Stimulated activated CD8-positive, alpha-beta memory T cell treated with anti-CD3 and anti-CD28 coated beads, Interleukin-7, amount 100 ng/mL, for 1 hour (primary cell): ENCODE measurements at places on chromosomes 13 and 19.

GRCh38 chr19:16836115-16837034 lies 7.2 kb downstream of the SIN3B start:
- no peak for DNase-seq

DNA sequence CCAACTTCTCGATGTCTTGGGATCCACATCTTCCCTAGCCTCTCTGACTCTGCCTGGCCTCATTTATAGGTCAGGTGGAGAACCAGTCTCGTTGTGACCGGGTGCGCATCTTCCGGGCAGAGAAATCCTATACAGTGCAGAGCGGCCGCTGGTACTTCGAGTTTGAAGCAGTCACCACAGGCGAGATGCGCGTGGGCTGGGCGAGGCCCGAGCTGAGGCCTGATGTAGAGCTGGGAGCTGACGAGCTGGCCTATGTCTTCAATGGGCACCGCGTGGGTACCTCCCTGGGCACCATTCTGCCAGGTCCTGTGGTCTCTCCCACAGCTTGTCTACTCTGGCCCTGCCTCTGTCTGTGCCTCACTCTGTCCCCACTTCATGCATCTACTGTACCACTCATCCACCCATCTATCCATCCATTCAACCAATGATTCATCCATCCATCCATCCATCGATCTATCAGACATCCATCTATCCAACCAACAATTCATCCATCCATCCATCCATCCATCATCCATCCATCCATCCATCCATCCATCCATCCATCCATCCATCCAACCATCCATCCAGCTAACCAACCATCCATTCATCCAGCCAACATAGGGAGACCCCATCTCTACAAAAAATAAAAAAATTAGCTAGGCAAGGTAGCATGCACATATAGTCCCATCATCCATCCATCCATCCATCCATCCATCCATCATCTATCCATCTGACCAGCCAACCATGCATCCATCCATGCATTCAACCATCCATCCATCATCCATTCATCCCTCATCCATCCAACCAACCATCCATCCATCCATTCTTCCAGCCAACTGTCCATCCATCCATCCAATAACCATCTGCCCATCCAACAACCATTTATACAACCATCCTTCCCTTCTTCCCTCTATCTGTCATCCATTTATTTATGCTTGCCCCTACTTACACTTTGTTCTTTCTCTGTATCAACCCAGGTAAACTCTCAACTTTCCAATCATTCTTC lies 34.3 kb downstream of the RYR1 start:
- no peak for DNase-seq

DNA sequence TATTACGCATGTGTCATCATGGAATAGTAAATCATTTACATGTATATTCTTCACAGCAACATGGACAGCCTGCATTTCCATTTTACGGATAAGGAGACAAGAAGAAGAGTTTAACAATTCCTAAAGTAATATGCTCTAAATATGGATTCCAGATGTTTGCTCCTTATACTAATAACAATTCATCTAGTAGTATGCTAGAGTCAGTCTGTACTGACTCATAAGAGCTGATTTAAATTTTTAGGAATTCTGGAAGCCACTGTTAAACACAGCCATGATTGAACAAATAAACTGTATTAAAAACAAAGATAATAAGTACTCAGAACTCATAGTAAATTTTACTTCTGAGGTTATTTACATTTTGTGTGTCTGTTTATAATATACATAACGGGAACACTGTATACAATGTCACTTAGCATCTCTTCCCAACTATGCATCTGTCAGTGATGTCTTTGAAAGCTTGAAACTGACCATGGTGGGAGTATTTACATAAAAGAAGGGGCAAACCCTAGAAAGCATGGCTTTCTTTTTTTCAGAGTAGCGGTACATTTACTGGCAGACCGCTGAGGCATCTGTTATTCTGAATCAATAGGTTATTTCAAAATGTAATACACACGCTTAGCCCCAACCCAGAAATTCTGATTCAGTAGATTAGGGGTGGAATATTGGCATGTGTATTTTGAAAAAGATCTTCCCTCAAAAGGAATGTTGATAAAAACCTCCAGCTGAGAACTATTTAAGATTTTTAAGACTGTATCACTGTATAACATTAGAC lies 12.9 kb downstream of the ZC3H13 start:
- no peak for DNase-seq

DNA sequence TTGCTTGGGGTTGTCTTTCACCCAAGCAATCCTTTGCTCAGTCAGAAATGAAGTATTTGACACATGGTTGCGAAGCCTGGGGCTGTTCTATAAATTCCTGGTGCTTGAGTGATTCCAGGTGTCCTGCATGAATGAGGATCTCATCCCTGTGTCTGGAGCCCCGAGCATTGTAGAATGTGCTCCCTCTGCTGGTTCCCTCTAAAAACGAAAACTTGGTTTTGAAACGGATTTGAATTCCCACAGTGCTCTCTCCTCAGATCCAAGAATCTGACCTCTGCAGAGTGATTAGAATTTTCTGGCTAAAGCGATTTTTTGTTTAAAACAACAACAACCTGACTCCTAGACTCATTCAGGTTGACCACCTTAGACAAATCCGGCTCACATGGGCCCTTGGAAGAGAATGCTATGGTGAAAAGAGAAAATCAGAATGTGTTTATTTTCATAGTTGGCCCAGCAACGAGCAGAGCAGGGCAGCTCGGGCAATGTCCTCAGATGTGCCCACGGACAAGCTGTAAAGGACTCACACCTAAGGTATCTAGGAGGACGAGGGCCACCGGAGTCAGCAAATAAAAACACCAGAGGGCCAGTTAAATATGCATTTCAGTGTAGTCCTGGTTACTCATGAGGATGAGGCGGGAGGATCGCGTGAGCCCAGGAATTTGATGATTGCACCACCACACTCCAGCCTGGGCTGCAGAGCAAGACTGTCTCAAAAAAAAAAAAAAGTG lies 8.7 kb upstream of the ATP12A start:
- no peak for DNase-seq

DNA sequence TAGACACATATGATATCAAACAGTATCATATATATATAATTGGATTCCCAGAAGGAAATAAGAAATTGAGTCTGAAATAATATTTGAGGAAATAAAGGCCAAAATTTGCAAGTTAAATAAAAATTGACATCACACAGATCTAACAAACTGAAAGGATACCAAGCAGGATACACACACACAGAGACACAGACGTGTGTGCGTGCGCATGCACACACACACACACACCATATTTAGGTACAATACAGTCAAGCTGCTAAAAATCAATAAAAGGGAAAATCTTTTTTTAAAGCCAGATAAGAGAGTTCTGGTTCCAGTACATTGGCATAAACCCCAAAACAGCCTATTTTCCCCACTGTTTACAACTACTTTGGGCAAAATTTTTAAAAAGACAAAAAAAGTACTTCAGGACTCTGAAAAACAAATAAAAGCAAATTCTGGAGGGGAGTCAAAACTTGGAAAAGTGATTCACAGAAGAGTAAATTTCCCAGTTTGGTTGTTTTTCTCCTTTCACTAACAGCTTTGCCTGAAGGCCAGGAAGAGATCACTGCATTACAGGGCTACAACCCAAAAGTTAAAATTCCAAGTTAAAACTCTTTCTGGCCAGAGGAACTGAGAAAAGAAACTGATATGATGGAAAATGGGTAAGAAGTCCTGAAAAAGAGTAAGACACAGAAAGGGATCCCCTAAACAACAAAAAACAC lies 16.2 kb downstream of the MYCBP2 start:
- no peak for DNase-seq

DNA sequence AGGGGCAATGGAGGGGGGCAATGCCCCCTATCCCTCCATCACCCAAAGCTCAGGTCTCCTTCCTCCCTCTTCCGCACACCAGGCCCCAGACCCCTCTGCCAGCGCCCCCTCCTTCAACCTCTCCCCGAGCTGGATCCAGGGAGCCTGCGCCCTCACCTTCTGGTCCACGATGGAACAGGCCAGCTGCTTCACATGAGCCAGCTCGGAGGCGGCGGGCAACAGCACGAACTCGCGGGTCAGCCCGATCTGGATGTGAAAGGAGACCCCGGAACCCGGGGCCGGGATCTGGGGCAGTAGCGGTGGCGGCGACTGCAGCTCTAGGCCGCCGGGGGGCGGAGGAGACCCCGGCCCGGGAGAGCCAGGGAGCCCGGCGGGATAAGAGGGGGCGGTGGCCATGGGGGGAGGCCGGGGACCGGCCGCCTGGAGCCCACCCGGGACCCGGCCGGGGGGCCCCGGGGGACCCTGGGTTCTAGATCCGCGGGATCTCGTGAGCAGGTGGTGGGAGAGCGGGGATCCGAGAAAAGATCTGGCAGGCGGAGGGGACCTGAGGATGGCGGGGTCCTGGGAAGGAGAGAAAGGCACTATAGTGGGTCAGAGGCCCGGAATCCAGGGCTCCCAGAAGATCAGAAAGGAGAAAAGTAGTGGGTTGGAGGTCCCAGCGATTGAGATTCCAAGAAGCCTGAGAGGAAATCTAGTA lies 791 bp downstream of the PRKD2 start:
- no peak for DNase-seq

- no peak for DNase-seq
Observed at GRCh38 chr19:329876-330275, 14.7 kb downstream of the MIER2 start.

- no peak for DNase-seq
Observed at GRCh38 chr19:5619946-5620345, 2.6 kb downstream of the SAFB2 start.

DNA sequence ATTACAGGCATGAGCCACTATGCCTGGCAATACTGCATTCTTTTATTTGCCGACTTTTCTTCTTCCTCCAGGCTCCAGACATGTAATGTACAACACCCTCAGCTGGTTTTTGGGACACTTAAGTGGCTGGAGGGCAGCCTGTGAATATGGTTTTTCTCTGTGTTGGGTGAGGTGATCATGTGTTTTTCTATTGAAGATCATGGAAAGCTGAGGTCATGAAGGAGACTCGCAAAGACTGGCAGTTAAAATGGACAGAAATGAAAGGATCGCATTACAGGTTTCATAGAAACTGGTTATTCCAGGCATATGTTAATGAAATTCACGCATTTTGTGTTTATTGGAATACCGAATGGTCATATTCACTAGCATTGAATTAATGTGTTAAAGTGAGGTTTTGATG lies 85.2 kb upstream of the RNF113B start:
- no peak for DNase-seq

DNA sequence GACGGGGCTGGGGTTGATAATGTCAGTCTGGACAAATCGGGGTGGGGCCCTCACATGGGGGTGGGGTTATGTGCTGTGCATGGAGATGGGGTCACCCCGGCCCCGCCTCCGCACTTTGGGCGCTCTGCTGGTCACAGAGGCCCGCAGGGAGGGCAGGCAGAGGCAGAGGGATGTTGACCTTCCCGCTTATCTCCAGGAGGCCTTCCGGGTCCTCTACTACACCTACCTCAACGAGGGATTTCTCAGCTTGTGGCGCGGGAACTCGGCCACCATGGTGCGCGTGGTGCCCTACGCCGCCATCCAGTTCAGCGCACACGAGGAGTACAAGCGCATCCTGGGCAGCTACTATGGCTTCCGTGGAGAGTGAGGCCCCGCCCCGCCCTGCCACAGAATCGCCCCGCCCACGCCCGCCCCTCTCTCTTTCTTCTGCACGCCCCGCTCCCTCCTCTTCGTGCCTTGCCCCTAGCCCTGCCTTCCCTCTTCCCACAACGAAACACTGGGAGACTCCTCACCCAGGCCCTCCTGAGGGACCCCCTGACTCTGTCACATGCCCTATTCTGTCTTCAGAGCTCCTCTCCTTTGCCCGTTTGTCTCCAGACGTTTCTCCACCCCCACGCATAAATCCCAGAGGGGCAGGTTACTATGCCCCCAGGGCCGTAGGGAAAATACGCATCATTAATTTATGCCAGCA lies 32.8 kb downstream of the TMEM161A start:
- DNase-seq = no peak

GRCh38 chr13:30049692-30050091 lies 199.3 kb upstream of the UBL3 start:
- DNase-seq = no peak

DNA sequence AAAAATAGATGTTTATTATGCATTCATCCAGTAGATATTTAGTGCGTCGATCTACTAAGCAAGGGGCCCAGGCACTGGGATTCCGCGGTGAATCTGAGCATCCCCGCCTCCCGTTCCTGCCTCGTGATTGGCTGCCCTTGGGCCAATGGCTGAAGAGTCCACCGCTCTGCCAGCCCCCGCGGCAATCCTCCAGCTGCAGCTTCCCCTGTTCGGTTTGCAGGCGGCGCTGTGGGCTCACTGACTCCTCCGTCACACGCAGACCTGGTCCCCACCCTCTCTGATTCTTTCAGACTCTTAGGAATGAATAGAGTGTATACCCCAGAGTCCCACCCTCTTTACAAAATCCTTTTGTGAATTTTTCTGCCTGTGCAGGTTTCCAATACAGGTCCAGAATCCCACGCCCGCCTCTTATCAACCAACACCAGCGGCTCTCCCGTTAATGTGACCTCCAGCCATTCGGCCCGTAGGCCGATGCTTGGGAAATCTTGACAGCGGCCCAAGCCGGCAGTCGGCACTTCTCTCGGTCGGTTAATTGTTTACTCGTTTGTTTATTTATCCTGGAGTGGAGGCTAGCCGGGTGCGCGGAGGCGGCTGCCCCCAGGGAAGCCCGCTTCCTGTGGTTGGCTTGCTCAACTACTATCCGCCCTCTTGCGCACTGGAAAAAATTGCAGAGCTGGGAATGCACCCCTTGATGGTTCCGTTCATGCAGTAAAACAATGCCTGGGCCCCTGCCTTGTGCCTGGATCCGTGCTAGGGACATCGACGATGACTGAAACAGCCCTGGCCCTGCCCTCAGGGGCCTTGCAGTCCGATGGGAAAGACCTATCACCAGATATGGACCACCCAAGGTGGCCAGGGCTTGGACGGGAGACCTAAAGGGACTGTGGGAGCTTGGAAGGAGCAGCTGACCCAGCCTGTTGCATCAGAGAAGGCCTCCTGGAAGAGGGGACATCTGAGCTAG lies 4.5 kb upstream of the ARHGAP35 start:
- DNase-seq = peak; percentile 77

- DNase-seq = no peak
Observed at GRCh38 chr13:61247149-61247936, 168.3 kb downstream of the PCDH20 start.

- no peak for DNase-seq
Observed at GRCh38 chr13:39347926-39348901, 254.8 kb downstream of the LHFPL6 start.

GRCh38 chr13:113043001-113043630 lies 62.5 kb upstream of the F7 start:
- no peak for DNase-seq

DNA sequence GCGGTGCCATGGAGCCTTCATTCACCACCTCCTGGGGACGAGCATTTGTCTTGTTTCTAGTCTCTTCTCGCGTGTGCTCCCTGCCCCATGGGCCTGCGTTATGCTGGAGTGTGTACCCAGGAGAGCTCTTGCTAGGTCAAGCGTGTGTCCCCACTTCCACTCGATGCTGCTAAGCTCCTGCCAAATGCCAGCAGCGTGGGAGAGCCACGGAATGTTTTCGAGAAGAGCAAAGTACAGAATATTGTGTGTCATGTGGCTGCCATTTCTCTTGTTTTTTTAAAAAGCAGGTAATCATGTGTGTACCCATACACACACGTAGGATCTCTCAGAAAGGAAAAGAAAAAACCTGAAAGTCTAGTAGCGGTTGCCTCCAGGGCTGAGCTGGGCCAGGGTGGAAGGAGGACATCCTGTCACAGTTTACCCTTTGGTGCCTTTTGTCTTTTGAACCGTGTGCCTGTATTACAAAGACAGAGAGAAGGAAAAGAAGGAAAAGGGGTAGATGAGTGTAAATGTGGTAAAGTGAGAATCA lies 28.6 kb downstream of the PAK4 start:
- DNase-seq = no peak

- no peak for DNase-seq
Observed at GRCh38 chr19:11563532-11563931, 4.5 kb upstream of the ELOF1 start.

- no peak for DNase-seq
Observed at GRCh38 chr13:80903911-80904310, 563.0 kb upstream of the SPRY2 start.
